ENCODE measurements at places on chromosomes 1 and 21.

GRCh38 chr1:12618661-12618964, 603 bp upstream of the DHRS3 start:
- DNase-seq, result no peak

- DNase-seq, result no peak
Measured at GRCh38 chr1:101455166-101455565, 218.3 kb downstream of the S1PR1 start.

DNA sequence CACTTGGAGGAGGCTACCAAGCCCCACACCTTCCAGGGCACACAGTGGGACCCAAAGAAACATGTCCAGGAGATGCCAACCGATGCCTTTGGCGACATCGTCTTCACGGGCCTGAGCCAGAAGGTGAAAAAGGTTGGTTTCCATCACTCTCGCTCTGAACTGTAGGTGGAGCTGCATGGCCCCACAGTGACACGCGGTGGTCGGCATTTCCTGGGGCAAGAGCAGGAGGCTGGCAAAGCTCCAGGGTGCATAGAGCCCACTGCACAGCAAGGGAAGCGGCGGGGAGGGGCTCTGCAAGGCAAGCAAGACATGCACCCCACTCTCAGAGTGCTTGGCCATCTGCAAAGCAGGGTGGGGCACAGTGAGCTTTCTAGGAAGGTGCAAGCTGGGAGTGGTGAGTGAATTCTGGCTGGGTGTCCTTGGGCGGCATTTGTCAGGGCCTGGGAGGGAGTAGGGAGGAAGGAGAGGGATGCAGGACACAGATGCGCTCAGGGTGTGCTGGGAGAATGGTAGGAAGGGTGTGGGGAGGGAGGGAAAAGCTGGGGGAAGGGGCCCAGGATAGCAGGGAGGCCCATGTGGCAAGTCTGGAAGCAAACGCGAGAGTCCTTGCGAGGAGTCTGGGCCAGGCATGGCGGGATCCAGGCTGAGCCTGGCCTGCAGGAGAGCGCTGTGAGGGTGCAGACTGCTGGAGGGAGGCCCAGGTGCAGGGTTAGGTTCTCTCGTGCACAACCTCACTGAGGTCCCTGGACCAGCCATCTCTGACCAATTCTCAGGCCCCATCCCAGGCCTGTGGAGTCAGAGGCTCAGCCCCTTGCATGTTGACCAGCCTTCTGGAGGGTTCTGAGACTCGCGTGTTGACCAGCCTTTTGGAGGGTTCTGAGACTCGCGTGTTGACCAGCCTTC, 11.0 kb downstream of the TRPM2 start:
- DNase-seq, result peak; percentile 4

DNA sequence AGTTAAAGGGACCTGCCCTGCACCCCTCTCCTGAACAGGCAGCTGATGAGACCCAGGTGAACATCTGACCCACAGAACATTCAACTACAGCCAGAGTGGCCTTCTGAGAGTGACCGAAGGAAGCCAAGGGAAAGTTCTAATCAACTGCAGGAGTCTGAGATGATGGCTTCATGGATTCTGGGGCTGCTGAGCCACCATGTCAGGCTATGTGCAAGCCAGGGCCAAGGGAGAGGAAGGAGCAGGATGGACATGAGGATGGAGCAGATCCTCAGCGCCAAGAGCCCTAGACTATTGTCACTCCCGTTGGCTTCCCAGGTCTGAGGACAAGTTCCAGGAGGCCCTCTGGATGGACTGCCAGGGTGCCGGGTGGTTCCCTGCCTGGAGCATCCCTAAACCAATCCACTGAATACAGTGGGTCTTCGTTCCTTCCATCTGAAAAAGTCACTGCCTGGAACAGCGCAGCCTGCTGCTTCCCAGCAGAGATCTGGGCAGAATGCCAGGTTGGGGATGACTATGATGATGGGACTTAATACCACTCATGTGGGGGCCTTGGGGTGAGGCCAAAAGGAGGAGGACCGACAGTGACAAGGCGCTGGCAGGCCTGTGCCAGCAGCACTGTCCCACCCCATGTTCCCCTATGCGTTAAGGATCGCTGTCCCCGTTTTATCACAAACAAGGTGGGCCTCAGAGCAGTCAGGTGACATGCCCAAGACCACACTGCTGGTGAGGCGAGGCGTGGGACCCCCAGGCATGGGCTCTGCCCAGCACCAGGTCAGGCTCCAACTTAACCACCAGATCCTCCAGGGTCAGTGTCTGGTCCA, 19.8 kb downstream of the SPOCD1 start:
- DNase-seq, result no peak

DNA sequence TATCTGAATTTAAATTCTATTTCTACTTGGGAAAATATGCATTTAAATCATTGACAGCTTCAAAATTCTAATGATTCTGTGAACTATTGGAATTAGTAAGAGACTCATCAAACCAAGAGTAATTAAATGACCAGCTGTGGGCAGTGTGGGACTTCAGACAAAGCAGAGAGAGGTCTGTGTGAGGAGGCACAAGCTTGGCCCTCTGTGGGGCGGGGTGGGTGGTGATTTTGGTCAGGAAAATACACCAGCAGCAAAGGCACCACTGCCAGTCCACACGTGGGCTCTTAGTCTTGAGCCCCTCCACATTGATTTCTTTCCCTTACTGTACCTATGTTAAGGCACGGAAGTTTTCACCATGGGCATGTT, 39.2 kb upstream of the RAB4A start:
- no peak for DNase-seq

DNA sequence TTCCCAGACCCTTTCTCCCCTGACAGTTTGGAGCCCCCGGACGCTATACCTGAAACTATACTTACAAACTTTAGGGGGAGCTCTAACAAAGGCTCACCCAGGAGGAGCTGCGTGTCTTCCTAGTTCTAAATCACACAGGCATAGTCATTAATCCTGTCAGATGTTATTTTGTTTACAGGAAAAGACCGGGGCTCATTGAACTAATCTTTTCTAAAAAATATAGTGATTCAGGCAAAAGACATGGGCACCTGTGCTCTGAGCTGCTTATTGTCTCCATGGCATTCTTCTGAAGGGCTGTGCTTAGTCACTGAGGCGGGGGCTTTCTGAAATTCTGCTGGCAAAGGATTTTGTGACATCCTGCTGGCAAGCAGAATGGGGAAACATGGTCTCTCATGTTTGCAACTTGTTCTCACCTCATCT, 1577.0 kb downstream of the NCAM2 start:
- DNase-seq, result no peak

DNA sequence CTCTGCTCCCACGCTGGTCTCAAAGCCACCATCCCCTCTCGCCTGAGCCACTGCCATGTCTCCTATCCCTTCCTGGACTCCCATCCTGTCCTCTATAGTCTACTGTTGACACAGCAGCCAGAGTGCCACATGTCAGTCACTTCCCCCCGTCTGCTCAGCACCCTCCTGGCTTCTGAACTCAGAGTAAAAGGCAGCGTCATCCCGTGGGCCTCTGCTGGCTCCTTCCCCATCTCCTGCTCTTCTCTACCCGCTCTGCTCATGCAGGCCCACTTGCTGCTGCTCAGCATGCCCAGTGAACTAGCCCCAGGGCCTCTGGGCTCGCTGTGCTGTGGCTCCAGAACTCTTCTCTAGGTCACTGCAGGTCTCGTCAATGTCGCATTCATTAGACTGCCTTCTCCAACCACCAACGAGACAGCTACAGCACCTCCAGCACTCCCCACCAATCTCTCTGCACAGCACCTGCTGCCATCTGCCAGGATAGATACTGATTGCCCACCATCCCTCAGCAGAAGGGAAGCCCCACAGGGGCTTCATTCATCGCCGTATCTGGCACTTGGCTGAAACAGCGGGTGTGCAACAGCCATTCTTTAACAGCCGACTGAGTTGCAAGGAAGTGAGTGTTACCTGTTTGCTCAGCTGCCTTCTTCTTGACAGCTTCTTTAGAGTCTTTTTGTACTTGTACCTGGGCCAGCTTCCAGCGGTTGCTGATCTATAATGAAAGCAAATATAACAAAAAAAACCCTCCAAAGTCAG, 11.8 kb upstream of the SRM start:
- no peak for DNase-seq

DNA sequence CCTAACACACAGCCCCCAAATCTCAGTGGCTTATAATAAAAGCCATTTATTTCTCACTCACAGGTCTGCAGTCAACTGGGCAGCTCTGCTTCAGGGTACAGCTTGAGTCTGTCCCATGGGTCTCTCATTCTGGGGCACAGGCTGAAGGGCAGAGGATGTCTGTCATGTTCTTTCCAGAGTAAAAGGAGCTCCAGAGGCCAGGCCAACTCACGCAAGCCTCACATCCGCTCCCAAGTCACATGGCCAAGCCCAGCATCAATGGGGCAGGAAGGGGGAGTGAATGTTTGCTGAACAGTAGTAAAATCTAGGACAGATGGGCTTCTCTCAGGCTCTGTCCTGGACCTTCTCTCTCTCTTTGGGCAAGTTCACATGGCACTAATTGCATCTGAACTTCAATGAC, 7.1 kb upstream of the SSBP3 start:
- no peak for DNase-seq

GRCh38 chr1:26864610-26865480, 1.9 kb downstream of the SFN start:
- DNase-seq, result peak; percentile 94

GRCh38 chr1:99601208-99601607, 44.7 kb upstream of the PALMD start:
- DNase-seq, result no peak

DNA sequence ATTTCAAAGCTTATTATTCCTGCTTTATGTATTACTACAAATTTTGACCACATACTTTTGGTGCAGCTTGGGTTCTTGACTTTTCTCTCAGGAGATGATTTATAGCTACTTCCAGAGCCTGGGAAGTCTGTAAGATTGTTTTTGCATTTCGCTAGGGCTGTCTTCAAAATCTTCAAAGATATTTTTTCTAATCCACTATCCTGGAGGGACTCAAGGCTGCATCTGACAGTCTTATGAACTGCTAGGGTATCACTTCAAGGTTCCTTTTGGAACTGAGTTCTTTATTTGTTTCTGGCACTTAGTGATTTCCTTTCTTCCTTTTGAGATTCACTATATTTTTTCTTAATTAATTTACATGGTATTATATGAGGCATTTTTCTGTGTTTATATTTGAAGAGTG, 90.0 kb upstream of the LYPLAL1 start:
- DNase-seq, result no peak

DNA sequence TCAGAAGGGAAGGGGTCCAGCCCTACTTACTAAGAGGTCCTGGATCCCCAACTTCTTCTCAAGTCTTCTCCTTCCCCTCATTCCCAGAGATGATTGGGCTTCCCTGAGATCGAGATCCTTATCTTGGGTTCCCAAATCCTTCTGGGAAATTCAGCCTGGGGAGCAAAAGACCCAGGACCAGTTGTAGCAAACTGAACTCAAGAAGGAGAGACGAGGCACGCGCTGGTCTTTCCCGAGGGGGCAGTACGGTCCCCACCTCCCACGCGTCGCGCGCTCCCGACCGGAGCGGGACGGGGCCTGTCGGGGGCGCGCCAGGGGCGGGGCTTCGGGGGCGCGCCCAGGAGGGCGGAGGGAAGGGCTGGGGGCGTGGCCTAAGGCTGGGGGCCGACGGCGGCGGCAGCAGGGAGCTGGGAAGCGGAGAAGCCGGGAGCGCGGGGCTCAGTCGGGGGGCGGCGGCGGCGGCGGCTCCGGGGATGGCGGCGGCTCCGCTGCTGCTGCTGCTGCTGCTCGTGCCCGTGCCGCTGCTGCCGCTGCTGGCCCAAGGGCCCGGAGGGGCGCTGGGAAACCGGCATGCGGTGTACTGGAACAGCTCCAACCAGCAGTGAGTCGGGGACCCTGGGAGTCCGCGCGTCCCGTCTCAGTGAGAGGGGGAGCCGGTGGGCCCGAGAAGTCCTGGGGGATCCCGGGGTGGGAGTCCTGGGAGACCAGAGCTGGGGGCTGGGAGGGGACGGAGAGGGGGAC, at the start of gene EFNA3:
EFNA3 (plus strand) TSS at position 369 of the 741 bp plus-strand sequence; CDS start at position 474, 105 bp downstream.
- DNase-seq, result peak; percentile 55

GRCh38 chr1:231162297-231162969, 575 bp downstream of the TRIM67 start:
- no peak for DNase-seq

- DNase-seq, result no peak
Measured at GRCh38 chr1:221217029-221217428, 337.8 kb downstream of the HLX start.

- peak; percentile 55 for DNase-seq
Measured at GRCh38 chr1:41673806-41674205, 189.3 kb upstream of the EDN2 start.

DNA sequence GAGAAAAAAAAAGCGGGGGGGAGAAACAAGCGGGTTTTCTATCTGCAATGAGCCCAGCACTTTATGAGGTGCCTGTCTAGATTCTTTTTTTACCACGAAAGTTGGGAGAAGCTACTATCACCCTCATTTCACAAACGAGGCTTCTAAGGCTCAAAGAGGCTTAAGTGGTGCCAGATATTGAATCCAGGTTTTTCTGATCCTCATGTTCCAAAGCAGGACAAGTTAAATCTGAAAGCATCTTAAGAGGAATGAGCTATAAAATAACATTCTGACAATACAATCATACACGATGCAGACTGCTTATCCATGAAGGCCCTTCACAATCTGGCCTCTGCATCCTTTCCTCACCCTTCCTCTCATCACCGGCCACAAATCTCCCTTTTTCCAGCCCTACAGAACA, 549.1 kb downstream of the SMYD3 start:
- no peak for DNase-seq

DNA sequence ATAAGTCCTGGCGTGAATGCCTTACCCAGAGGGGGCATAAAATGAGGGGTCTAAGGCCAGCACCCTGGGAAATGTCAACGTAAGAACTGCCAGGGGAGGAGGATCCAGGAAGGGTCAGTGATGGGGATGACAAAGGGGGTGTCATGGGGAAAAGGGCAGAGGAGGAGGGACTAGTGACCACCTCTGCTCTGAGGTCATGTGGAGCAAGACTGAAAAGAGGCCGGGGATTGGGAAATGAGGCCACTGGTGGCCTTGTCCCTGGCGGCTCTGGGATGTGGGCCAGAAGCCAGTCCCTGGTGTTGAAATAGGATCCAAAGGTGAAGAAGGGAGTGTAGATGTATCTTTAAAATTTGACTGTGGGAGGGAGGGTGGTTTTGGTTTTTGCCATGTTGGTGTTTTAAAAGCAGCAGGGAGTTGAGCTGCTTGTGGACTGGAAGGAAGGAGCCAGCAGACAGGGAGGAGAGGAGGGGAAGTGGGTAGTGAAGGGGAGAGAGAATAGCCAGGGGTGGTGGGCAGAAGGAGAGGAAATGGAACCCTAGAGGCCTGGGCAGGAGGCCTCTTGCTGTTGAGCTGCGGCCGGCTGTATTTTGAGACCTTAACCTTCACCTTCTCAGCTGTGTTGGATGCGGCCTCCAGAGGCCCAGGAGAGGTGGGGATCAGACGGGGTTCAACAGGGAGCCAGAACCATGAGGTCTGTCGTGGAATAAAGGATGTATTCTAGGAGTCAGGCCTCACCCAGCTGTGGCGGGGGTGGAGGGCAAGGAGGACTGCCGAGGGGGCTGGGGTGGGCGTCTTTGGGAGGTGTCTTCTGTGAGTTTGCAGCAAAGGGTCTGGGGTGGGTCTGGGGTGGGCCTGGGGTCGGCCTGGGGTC, 92.5 kb downstream of the DHRS3 start:
- DNase-seq, result no peak

- DNase-seq, result no peak
Measured at GRCh38 chr1:9537863-9538668, 1.2 kb upstream of the SLC25A33 start.

DNA sequence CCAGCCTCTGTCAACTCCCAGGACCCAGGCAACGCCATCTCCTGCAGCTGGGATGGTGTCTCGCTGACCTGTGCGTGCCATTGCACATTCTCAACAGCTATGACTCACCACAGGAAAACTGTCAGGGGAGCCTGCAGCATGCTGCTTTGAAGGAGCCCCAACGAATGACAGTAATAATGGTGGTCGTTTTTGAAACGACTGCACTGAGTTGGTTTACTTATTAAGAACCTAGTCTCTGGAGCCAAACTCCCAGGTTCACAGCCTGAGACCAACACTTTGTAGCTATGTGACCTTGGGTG, 21.6 kb downstream of the TCEA3 start:
- no peak for DNase-seq

Data from CD4-positive, alpha-beta T cell treated with Interleukin-15 for 1 hour (primary cell).